ENCODE measurements at places on chromosomes 5 and 9.

DNA sequence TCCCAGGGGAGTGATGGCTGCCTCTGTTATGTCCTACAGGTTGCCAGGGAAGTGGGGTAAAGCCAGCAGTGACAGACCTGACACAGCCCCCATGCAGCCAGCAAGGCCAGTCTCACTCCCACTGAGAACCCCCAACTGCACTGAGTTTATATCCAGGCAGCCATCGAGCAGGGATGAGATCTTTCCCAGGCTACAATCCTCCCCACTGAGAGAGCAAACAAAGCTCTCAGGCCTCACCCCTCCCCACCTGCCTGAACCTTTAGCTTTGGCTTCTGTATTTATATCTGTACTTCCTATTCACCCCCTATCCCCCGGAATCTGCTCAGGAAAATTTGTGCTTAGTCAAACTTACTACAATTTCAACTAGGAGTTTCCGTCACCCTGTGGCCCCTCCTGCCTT lies 284.1 kb downstream of the FAM170A start:
- no peak for DNase-seq

GRCh38 chr9:85420750-85421149 lies 321.0 kb downstream of the AGTPBP1 start:
- no peak for DNase-seq

DNA sequence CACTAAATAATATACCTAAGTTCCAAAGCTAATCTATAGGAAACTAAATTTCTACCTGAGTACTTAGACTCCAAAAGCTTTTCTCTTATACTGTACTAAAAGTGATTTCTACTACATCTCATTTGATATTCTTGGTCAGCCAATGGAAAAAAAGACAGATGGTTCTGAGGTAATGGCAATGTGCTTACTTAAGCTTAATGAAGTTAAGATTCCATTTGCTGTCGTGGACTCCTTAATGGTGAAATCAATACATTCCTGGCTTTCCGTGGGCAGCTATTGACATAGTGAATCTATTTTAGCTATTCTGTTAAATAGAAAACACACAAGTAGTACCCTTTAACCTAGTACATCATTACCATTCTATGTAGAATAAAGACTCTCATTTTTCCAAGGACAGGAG lies 1825.6 kb upstream of the CDH9 start:
- no peak for DNase-seq

DNA sequence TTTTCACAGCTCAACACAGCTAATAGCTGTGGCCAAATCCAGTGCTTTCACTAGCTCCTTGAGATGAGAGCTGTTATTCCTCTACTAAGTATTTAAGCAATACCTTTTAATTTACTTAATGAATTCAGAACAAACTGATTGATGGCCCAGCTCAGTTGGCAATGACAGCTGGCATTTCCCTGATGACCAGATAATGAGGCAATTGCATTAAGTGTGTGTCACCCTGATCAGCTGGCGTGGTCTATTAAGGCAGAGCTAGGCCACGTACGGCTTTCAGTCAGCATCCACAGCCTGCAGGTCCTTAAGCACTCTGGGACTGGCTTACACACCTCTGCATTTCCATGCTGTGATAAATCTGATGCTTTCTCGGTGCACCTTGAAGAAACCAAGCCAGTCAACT lies 34.4 kb downstream of the TTLL11 start:
- DNase-seq, result no peak

DNA sequence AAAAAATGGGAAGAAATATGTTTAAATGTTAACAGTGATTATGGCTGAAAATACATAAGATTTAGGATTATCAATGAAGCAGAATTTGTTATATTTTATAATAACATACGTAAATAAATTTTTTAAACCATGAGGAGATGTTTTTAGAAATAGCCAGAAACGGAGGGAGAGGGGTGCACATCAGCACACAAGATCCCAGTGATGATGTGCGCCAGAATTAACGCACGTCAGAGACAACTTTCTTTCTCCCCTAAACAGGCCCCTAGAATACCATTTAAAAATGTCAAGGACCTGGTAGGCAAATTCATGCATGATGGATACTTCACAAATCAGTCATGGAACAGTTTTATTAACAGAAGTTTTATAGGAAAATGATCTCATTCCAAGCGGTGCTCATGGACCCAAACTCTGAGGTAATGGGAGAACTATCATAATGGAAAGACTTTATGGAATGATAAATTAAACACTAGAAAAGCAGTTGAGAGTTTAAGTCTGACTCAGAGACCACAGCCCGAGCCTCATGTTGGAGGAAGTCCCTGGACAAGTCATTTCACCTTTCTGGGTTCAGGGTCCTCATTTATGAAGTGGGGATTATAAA lies 258.9 kb upstream of the GAS1 start:
- peak; percentile 70 for DNase-seq

DNA sequence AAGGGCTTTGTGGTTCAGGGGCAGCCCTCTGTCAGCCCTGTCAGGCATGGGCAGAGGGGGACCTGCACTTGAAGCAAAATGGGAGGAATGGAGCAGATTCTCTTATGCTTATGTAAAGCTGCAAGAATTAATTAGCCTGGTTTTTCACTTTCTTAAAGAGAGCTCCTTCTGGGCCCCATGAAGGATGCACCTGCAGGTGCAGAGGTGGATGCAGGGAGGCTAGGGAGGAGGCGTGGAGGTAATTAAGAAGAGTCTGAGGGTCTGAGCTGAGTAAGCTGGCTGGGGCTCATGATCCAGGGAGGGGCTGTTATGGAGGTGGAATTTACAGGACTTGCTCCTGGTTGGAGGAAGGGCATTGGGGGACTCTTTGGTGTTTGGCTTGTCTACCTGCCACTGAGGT lies 22.0 kb downstream of the NSG2 start:
- DNase-seq, result no peak

GRCh38 chr5:1402611-1403255 lies 42.5 kb downstream of the SLC6A3 start:
- no peak for DNase-seq

GRCh38 chr5:67038817-67039603 lies 157.6 kb downstream of the CD180 start:
- peak; percentile 80 for DNase-seq

DNA sequence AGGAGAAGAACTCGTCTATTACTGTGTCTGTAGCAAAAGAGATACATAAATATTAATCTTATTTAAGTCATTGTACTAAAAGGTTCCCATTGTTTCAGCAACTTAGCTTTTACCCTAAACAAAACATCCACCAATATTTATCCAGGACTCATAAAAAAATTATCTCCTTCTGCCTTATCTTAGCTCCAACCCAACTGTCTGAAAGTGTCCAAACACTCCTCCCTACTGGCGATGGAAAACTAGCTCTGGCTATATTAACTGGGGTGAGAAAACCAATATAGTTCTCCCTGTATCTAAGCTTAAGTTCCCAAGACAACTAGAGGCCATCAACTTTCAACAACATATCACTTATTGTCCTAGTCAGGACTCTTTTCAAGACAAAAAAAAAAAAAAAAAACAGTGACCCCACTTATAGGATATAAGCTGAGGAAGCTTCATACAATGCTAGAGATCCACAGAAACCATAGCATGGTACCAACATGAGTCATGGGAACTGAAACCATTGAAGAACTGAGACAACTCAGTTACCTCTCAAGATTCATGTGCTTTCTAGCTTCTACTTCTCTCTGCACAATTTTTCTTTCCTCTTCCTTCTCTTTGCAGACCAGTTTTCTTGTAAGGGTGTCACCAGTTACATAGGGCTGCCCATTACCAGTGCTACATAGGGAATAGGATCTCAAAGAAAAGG lies 150.7 kb upstream of the RASA1 start:
- peak; percentile 63 for DNase-seq

- DNase-seq, result peak; percentile 44
These were observed 1.7 kb downstream of the TLE1 start for GRCh38 chr9:81687521-81688261.

DNA sequence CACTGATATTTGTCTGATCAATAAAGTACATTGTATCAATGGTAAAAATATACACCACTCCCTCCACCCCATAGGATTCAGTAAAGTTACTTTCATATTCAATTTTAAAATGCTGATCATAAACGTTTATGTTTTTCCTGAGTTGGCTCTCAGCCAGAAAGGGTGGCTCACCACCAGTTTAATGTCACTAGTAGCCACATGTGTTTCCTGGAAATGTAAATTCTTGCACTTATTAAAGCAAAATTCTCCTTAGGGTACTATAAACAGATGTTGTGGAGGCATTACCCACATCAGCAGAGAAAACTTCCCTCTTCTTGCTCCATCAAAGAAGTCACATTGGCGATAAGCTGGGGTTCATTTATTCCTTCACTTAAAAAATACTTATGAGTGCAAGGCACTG lies 210.3 kb downstream of the SREK1 start:
- no peak for DNase-seq

Measured in ELR (cell line).